Right forelimb (tissue), 1 donor: ENCODE measurements at places on chromosomes 4 and X.
A peak's percentile ranks its signal among the peaks of the same experiment; 100 is the strongest.

DNA sequence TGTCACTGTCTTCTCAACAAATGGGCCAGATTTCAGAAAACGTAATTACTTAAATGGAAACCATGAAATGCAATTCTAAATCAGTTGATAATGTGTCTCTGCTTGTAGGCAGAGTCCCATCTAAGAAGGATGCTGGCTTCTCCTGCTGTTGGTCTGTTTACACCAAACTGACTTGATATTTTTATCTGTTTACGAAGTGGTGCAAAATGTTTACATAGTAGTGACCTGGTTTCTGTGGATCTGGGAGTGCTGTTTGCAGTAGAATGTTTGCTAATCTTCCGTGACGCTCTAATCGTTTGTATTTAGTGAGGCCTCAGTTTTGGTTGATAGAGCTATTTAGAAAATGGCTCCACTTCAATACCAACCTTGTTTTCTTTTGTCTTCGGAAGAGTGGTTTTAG, 213.5 kb downstream of the VEGFC start:
- no peak for DNase-seq

DNA sequence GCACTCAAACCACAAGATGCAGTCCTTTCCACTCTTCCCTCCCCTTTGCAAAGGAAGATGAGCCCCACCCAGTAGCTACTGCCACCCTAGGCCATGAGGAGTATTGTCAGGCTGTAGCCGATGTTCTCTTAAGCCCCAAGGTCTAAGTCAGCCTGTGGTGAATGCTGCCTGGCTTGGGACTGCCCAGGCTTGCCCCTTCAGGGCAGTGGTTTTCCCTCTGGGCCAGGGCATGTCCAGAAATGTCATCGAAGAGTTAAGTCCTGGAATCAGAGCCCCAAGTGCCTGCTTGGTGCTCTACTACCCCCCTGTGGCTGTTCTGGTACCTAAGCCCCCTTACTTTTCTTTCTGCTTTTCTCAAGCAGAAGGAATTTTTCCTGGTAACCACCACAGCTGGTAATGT, 11.8 kb upstream of the PGK1 start:
- DNase-seq, result no peak

GRCh38 chr4:188911199-188911598, 772.0 kb downstream of the TRIML1 start:
- no peak for DNase-seq

- DNase-seq, result no peak
These were observed 239.7 kb upstream of the UGT8 start for GRCh38 chr4:114358901-114359300.

- peak; percentile 78 for DNase-seq
These were observed 866 bp upstream of the UVSSA start for GRCh38 chr4:1345903-1346780.

DNA sequence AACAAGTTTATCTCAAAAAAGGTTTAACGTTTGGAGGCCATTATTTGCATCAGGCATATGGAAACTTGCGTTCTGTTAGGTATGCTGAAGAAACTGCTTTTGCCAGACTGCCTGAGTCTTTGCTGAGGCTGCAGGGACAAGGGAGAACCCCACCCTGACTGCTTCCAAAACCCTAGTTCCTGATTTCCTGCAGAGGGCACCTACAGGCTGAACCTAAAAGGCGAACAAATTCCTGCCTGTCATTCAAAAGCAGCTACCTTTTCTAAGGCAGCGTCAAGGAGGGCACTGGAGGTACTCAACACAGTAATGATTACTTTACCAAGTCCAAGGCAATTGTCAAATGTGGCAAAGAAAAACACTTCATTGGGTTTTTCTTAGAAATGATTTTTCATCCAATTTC, 578 bp upstream of the CORIN start:
- DNase-seq, result no peak

DNA sequence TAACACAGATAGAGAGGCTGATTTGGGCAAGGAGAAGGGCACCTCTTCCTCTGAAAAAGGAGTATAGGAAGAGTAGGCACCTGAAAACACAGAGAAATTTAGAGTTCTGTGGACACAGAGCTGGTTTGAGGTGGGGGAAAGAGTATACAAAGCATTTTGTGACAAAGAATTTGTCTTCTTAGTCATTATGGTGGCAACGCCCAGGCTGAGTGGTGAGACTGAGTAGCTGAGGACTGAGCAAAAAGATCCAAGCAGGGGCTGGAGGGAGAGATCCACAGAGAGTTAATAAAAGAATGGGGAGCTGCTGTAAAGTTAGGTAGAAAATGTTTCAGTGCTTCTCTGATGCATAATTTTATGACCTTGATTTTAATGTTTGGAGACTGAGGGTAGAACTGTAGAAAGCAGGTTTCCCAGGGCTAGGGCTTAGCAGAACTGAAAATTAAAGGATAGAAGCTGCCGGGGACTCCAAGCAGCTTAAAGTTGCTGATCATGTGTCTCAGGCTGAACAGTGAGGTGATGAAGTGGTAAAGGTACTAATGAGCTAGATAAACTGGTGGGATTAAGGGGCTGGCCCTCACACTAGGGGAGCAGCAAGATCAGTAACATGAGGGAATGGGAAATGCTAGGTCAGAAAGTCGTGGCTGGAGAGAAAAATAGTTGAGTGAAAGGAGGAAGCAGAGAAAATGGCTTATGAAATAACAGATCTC, 118.9 kb downstream of the CEP44 start:
- DNase-seq, result no peak

GRCh38 chr4:48133669-48134068, 381 bp downstream of the TXK start:
- no peak for DNase-seq

DNA sequence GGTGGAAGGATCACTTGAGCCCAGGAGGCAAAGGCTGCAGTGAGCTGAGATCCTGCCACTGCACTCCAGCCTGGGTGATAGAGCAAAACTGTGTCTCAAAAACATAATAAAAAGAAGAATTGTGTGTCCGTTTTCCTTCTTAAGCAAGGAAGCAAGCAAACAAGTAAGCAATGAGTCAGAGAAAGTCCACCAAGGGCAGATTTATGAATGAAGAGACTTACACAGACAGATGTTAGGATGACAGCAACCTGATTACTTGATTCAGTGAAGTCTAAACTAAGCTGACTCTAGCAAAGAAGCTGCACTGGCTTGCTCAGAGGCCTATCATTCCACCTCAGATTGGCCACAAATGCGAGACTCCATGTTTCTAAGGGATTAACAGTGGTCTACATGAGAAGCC, 34.1 kb upstream of the SCML1 start:
- DNase-seq, result no peak

DNA sequence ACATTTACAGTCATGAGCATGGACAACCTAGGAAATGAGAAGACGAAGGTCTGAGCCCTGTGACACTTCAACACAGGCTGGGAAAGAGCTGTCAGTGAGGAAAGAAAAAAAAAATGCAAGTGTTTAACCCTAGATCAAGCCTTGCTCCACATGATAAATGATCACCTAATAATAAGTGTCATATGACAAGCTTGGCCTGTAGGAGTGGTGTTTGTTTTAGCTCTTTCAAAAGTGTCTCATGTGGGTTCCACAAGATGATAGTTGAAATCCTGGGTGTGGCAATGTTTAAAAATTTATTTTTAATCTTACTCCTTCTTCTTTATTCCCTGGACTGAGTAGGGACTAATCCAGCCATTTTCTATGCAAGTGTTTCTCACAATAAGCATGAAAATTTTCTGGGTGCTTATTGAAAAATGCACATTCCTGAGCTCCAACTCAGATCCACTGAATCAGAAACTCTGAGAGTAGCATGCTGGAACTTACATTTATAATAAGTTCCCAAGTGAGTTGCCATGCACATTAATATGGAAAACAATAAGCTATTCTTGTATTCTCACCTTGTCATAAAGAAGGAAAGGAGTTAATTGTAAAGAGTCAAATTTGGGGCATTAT, 138.3 kb downstream of the AREG start:
- no peak for DNase-seq

GRCh38 chr4:5866841-5867813, 25.8 kb downstream of the CRMP1 start:
- DNase-seq, result no peak

DNA sequence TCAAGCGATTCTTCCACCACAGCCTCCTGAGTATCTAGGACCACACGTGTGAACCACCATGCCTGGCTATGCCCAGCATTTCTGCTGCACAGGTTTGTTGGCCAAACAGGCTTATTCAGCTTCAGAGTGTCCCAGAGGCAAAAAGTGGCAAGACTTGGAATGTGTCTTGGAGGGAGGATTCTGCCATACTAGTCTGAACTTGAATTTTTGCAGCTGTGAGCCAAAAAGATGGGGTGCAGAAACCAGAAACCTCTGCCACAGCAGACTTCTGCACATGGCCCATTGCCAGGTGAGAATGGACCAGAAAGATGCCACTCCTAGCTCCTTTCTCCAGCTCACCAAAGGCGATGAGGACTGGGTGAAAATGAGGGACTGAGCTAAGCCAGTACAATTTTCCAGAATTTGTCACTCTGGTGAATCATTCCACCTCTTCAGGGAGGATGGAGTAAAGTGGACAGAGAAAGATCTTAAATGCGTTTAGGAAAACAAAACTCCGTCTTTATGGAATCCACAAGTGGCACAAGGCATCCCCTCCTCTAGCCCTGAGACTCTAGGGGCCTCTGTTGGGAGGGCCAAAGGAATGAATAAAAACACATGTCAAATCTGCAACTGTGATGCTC, 369.1 kb upstream of the CLNK start:
- no peak for DNase-seq

DNA sequence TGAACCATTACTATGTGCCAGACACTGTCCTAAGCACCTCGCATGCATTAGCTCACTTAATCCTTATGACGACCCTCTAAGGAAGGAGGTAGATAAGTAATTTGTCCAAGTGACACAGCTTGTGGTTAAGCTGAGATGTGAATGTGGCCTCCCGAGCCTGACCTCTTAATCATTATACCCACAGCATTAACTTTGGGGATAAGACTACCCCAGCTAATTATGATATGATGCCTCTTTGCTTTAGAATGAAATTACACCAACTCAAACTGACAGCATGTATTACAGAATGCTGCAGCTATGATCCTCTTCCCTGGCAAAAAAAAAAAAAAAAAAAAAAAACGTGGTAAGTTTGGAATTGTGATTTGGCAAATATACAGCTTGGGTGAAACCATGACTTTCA, 53.5 kb downstream of the APBB2 start:
- DNase-seq, result no peak

- DNase-seq, result no peak
These were observed 653.9 kb upstream of the MAGEB2 start for GRCh38 chrX:29561417-29561816.

DNA sequence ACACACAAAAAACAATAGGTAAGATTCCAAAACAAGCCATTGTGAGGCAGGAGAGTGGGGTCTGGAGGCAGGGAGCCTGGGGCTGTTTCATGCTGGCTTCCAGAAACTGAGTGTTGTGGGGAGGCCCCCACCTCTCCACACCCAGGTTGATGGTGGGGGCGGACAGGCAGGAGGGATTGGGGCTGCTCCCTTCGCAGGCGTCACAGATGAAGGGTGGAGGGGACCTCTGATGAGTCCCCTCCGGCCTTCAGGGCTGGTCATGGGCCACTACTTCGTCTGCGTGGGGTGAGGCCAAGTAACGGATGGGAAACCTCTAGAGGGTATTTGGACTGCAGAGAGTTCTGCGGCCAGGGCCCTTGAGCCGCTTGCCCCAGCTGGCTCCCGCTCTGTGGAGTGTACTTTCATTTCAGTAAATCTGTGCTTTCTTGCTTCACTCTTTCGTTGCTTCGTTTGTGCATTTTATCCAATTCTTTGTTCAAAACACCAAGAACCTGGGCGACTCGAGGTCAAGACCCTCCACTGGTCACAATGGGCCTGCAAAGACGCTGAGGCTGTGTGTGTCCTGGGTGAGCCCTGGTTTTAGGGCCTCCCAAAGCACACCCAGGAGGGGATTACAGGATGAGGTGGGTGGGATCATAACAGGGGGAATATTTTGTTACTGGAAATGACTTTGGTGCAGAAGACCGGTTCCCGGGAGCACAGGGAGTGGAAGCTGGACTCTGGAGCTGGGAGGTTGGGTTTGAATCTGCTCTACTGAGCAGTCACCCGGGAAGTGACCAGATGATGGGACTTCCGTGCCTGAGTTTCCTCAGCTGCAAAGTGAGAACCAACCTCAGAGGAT, 83.7 kb upstream of the ADRA2C start:
- no peak for DNase-seq

- DNase-seq, result no peak
These were observed 125.5 kb downstream of the OPHN1 start for GRCh38 chrX:68307769-68308168.

GRCh38 chr4:53481586-53481985, 104.1 kb downstream of the FIP1L1 start:
- no peak for DNase-seq

DNA sequence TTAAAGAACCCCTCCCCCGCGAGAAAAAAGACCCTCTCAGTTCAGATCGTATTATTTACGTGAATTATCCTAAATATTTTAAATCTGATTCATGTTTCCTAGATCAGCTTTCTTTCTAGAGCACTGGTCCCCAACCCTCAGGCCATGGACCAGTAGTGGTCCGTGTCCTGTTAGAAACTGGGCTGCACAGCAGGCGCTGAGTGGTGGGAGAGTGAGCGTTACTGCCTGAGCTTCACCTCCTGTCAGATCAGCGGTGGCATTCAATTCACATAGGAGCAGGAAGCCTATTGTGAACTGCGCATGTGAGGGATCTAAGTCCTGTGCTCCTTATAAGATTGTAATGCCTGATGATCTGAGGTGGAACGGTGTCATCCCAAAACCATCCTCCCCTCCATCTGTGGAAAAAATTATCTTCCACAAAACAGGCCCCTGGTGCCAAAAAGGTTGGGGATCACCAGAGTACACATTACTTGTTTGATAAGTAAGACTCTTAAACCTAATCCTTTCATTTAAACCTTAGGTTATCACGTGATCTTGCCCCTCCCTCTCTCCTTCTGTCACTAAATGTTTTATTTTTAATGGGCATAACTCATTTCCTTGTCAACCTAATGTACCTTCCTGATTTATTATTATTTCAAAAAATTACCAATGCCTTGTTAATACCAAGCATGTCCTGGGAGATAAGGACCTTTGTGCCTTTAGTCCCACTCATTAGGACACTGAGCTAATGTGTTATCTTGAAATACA, 442.9 kb downstream of the TLL1 start:
- DNase-seq, result no peak

- no peak for DNase-seq
These were observed 68.6 kb upstream of the HS3ST1 start for GRCh38 chr4:11497212-11497806.

GRCh38 chr4:123516576-123516975, 120.0 kb downstream of the SPRY1 start:
- no peak for DNase-seq

- peak; percentile 60 for DNase-seq
These were observed 4.0 kb upstream of the FATE1 start for GRCh38 chrX:151711787-151712186.

DNA sequence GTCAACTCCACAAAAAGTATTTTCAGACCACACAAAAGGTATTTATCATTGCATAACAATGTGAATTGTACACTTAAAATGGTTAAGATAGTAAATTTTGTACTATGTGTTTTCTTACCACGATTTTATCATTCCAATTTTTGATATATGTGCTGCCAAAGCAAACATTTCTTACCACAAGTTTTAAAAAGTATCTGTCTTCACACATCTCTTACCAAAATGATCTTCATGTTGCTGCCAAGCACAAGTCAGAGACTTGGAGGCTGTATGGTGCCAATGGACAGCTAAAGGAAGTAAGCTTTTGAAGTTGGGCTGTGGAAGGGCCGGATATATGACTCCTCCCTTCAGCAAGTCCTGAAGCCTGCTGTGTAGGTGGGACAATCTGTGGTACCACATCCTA, 67.9 kb downstream of the TMLHE start:
- DNase-seq, result no peak
